ENCODE measurements at places on chromosomes 7 and 10.

- DNase-seq: no peak
These were observed 3.6 kb upstream of the GRID2IP start for GRCh38 chr7:6554848-6555247.

DNA sequence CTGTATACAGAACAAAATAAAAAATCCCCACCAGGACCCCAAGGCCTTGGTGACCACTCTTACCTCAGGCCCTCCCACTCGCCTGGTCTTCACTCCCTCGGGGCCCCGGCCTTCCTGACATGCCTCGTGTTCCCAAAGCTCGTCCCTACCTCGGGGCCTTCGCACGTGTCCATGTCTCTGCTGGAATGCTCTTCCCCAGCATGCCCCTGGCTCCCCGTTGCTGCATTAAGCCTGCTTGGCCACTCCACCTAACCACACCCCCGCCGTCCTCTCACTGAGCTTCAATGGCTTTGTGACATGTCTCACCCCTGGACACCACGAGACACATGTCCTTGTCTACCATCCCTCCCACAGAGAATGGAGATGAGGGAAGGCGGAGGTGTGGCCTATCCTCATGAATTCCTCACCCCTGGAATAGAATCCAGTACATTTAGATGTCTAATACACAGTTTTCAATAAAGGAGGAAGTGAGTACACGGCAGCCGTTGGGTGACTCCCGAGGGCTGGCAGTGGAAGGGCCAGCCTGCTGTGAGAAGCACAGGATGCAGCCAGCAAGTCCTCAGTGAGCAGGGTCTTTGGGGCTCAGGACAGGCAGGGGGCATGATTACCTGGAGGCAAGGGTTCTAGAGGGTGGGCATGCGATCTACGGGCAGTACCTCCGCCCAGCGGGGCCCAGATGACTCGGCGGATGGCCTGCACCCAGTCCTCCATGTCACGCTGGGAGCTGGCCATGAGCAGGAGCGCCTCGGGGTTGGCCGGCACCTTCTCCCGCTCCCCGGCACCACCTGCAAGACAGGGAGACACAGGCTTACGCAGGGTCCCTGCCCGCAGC lies 125.7 kb downstream of the ARHGAP22 start:
- no peak for DNase-seq

DNA sequence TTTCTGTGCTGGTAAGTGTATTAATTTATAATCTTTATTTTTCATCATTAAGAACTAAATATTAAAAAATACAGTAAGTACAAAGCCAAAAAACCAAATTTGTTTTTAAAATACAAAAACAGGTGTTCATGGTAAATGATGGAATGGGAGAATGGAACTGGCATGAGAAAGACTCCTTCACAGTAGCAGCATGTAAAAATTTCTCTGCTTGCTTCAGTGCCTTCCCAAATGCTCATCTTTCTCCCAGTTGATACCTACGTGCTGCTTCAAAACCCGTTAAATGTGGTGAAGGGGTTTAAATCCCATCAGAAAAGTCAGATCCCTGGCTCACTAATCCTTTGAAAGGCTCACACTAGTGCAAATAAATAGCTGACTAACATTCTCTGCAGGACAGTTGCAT lies 4.2 kb downstream of the RNF133 start:
- DNase-seq: no peak

- no peak for DNase-seq
These were observed 50.0 kb upstream of the FRMD4A start for GRCh38 chr10:14380746-14381145.

DNA sequence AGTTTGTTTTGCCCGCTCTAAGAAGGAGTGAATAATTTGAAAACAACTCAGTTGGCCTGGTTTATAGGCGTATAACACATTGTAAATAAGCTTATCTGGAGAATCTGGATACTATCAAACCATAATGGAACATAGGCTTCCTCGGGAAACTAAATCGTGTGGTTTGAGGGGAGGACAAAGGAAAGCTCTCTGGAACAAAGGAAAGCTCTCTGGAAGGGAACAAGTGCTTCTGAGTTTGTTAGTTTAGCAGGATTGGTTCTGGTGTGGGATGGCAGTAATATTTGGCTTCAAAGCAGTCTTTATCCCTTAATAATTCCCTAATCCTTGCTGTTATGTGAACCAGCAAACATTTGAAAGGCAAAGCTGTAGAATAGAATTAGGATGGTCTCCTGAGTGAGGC lies 15.0 kb upstream of the SLK start:
- DNase-seq: no peak

DNA sequence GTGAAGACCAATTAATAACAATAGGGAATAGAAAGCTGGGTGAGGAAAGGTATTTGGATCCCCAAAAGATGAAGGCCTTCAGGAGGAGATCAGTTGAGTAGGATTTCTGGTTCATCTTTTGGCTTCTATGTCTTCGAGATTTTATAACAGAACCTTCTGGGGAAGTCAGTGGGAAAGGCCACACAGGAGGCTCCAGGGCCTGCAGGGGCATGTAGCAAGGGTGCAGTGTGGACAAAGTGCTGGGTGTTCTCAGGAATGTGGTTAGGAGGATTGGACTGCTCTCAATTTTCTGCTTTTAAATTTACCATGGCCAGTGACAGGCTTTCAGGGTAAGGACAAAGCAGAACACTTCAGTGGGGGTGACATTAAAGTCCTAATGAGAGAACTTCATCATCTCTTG lies 378.0 kb downstream of the CCSER2 start:
- no peak for DNase-seq

DNA sequence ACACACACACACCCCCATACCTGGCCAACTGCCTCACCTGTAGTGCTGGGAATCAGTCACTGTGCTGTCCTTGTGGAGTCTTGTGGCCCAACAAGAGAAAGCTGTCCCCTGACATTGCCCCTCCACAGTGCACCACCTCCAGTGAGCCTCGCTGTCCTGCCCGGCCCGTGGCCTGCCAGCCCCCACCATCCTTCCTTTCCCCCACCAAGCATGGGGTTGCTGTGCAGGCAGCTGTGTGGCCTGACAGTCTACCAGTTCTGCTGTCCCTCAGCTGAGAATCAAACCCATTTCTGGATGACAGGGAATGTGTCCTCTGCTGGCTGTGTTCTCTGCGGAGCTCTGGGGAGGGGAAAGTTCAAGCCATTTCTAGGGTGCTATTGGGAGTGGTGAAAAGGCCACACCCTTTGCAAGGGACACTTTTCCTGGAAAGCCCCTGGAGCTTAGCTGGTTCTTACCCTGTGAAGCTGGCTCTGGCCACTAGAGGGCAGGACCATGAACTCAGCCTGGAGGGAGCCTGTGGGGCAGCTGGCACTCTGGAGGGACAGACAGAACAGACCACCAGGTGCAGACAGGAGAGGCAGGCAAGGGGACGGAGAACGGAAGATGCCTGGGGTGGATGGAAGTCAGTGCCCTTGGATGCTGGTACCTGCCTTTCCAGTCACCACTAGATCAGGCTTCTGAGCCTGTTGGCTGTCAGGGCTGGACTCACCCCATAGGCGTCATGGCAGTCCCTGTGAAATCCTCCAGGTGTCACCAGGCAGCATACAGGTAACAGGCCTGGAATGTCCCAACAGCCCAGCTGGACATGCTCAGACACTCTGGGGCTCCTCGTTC lies 10.5 kb upstream of the MTPAP start:
- no peak for DNase-seq

- DNase-seq: peak; percentile 89
These were observed 266.9 kb downstream of the TNS3 start for GRCh38 chr7:47314728-47315607.

DNA sequence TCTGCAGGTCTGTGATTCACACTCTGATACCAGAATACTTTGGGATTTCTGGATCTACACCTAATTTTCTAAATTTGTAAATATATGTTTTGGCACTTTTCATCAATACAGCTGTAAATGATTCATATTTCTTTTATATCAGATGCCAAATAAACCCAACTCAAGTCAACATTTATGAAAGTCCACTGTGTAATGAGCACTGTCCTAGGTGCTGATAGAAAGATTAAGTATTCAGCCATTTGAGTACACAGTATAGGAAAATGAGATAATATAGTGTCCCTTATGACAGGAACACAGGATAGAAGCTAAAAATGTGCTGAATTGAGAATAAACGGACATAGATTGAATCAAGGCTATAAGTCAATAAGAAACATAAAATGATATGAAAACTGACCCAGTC lies 6.4 kb downstream of the ANXA7 start:
- DNase-seq: no peak

- no peak for DNase-seq
These were observed 82.6 kb downstream of the PRPF18 start for GRCh38 chr10:13669182-13669855.

DNA sequence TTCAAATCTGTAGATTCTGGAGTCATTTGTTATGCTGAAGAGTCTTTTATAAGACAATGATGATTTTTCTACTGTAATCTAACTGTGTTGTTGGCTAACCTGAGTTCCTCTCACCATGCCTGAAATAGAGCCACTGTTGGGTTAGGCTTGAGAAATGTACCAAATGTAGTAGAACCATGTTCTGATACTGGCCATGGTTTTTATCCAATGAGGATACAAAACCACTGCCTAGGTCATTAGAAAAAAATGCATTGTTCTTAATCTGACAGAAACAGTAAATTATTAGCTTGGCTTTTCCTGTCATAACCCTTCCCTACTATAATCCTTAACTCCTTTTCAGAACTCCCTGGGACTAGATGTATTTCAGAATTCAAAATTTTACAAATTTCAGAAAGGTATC lies 86.6 kb downstream of the RAPGEF5 start:
- DNase-seq: no peak

GRCh38 chr7:85630904-85631600 lies 444.2 kb upstream of the SEMA3D start:
- DNase-seq: no peak

DNA sequence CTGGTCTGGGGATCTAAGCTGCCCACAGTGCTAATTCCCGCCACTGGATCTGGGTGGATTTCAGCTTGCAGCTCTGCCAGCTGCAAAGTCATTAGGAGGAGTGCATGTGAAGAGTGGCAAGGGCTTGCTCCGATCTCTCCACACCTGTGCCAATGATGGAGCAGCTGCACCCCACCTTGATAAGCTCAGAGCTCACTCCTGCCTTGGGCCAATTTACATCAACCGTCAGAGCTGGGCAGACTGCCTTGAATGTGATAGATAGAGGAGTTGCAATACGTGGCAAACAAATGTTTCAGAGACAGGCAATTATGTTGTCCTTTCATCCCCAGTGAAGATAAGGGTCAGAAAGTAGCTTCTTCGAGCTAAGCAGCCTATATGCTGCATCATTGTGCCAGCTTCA lies 379.9 kb downstream of the SH2D4B start:
- no peak for DNase-seq

GRCh38 chr10:68043030-68043429 lies 32.1 kb downstream of the HERC4 start:
- DNase-seq: peak; percentile 31

DNA sequence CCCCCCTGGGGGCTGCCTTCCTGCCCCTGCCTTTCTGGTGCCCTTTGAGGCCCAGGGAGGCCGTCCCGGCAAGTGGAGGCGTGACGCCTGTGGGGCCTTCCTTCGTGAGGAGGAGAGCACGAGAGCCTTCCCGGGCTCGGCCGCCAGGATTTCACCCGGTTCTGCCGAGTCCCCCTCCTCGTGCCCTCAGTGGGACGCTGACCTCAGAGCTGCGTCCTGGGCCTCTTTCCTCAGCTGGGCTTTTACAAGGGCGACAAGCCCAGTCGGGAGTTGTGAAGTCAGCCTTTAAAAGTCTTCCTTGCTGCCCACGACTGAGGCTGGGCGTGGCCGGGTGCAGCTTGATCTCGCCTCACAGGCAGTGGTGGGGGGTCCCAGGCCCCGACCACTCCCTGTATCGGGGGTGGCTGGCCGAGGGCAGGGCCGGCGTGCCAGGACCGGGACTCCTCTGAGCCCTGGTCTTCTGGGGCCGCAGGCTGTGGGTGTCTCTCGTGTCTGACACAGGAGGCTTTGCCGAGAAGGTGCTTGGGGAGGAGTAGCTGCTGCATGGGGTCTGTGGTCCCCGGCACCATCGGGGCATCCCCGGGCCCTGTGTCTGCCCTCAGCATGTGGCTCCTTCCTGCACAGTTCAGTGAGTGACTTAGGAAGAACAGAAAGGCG lies 41.8 kb downstream of the FAM20C start:
- DNase-seq: no peak

- no peak for DNase-seq
These were observed 17.3 kb downstream of the GRID2IP start for GRCh38 chr7:6533893-6534495.

DNA sequence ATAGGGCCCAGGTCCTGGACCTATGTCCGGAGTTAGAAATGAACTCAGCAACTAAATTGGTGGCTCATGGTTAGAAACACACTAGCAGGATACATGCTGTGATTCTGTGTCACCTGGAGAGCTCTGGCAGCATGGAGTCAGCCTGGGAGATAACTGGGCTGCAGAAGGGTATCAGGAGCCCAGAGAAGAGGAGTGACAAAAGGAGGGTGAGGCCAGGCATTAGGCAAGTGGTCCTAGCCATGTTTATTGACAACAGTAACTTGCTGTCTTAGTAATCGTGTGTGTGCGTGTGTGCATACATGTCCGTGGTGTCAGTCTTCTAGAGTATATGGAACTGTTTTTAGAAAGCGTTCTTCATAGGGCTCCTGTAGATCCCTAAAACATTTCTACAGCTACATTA lies 157.5 kb upstream of the PHYHIPL start:
- DNase-seq: no peak

GRCh38 chr10:50508315-50509051 lies 115.3 kb downstream of the SGMS1 start:
- no peak for DNase-seq

- DNase-seq: no peak
These were observed 97.3 kb upstream of the CTBP2 start for GRCh38 chr10:125257521-125258108.

- no peak for DNase-seq
These were observed 55.6 kb downstream of the PARP12 start for GRCh38 chr7:140007051-140007690.

DNA sequence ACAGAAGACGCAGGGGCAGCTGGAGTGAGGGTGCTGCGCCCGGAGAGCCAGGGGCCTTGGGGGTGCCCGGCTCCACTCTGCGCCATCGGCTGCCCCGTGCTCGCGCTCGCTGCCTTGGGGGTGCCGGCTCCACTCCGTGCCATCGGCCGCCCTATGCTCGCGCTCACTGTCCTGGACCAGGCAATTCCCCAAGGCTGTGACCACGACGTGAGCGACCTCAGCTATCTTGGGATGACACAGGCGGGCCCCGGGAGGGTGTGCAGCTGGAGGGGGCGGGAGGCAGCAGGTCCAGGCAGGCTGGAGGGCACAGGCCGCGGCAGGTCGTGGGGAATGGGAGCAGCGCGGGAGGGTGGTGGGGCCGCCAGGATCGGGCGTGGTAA lies 29.7 kb downstream of the CYP2W1 start:
- DNase-seq: no peak

- DNase-seq: no peak
These were observed 4.2 kb downstream of the CCL24 start for GRCh38 chr7:75809396-75809795.

Measured in astrocyte (in vitro differentiated cells and primary cell).